Stimulated activated CD4-positive, alpha-beta T cell treated with anti-CD3 and anti-CD28 coated beads, Interleukin-15, amount 100 ng/mL, for 1 hour (primary cell): ENCODE measurements at places on chromosomes 1 and 21.

DNA sequence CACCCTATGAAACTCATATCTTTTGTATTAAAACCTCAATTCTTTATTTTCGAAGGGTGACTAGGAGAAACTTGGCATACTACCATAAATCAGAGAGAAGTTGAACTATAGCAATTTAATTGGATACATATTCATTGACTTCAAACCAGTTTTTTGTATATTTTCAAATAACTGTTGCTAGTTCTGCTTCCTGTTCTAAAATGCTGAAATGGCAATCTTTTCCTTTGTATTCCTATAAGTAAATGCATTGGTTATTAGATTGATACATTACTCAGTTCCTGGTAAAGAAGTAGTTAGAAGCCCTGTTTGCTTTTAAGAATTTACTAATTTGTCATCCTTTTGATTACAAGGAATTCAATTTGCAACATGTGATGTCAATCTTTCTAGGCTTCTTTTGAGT is 200.0 kb downstream of the DISC1 start:
- no peak for DNase-seq

- no peak for DNase-seq
Observed at GRCh38 chr1:242524571-242525359, at the start of gene PLD5. Gene PLD5, minus strand, starts transcription at chr1:242524697.

- DNase-seq: peak; percentile 36
Observed at GRCh38 chr1:225652729-225653462, at the start of gene ENAH. Gene ENAH, minus strand, starts transcription at chr1:225653123. Its CDS starts 433 bp downstream, at chr1:225652690.

GRCh38 chr1:69272684-69273083 is 295.0 kb upstream of the LRRC7 start:
- no peak for DNase-seq

DNA sequence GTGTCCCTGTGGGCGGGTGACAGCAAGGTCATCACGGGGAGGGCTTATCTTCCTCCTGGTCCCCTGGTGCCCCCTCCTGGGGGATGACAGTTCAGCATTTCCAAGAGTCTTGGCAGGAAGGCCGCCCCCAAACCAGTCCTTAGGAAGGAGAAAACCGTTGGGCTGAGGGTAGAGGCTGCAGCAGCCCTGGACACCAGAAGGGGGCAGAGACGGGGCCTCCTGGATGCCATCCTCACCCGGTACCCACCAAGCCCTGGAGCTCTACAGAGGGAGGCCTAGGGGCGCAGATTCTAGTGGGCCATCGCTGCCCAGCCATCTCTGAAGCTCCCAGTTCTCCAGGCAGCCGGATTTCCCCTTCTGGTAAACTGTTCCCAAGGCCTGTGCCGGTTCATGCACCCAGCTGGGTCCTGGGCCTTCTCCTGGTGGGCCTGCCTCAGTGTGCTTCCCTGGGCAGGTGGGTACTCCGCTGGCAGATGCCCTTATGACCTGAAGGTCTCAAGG is 14.8 kb upstream of the ZNF669 start:
- DNase-seq: no peak

DNA sequence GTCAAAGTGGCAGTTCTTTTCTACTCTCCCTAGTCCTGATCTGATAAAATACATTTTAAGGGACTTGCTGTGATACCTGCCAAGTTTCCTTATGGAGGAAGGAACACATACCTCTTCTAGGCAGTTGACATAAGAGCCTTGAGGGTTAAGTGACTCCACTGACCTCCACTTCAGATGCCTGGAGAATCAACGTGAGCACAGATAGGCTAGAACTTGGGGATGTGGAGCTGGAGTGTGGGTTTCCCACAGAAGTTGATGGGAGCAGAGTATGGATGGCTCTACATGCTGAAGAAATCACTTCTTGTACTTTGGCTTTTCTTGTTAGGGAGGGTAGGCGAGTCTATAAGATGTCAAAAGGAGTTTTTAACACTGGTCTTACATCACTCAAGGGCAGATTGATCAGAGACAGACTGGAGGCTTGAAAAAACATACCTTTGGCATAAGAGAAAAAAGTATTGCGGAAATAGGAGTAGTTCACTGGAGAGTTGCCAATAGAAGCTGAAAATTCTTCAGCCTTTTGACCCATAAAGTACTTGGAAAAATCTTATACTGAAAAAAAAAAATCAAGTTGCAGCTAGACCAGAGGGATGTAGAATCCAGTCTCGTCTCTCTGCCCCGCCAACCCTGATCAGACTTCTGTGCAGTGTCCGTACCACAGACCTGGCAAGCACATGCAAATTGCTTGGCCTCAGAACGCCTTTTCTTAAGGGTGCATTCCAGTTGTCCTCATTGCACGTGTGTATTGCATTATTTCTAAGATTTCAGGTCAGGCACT is 5.5 kb downstream of the RHOU start:
- DNase-seq: no peak

DNA sequence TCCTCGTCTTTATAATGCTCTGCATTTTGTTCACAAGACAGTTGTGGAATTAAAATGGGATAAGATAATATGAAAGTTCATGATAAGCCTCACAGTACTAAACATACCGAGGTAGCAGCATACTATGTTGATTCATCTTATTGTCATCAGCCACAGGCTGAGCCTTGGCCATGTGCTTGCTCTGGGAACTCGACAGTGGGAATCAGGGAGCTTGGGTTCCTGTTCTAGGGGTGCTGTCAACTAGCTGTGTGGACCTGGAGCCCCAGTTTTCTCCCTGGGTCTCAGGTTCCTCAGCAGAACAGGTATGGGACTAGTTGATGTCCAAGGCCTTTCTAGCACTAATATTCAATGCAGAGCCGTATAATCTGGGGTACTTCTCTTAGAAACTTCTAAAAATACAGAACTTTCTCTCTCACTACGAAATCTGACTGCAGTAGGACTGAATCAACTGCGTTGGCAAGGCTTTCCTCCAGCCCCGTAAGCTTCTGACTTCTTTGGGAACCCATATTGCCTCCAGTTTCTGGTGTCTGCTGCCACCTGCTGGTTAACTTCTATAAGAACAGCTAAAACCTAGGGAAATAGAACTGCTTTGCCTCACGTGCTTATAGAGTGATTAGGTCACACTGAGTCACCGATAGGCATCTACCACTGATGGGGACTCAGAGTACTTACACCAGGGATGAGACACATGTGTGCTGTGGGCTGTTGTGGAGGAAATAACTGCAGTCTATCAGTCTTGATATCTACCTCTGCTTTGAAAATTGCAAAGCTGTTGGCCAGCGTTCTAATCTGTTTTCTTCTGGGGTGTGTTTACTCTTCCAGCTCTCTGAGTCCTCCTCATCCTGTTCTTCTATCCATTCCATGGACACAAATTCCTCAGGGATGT is 110.9 kb downstream of the RGL1 start:
- DNase-seq: peak; percentile 50

- no peak for DNase-seq
Observed at GRCh38 chr21:35520302-35520701, 471.2 kb upstream of the RUNX1 start.

GRCh38 chr1:22507587-22507986 is 55.7 kb upstream of the EPHA8 start:
- no peak for DNase-seq

DNA sequence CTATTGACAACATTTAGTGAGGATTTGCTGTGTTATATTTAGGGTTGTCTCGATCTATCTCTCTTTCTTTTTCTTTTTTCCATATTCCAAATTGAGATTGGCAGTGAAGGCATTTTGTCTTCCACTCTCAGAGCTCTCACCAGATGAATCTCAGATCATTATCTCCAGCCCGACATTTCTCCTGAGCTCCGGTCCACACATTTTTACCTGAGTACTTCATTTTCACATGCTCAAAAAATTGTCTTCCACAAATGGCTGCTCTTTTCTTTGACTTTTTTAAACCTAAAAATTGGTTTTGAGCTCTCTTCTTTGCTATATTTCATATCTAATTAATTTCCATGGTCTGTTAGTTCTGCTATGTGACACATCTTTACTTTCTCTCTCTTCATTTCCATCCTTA is 56.9 kb upstream of the ASB17 start:
- no peak for DNase-seq

- DNase-seq: no peak
Observed at GRCh38 chr1:91476533-91477217, 24.0 kb upstream of the CDC7 start.

GRCh38 chr21:27589781-27590180 is 622.9 kb upstream of the ADAMTS5 start:
- no peak for DNase-seq

DNA sequence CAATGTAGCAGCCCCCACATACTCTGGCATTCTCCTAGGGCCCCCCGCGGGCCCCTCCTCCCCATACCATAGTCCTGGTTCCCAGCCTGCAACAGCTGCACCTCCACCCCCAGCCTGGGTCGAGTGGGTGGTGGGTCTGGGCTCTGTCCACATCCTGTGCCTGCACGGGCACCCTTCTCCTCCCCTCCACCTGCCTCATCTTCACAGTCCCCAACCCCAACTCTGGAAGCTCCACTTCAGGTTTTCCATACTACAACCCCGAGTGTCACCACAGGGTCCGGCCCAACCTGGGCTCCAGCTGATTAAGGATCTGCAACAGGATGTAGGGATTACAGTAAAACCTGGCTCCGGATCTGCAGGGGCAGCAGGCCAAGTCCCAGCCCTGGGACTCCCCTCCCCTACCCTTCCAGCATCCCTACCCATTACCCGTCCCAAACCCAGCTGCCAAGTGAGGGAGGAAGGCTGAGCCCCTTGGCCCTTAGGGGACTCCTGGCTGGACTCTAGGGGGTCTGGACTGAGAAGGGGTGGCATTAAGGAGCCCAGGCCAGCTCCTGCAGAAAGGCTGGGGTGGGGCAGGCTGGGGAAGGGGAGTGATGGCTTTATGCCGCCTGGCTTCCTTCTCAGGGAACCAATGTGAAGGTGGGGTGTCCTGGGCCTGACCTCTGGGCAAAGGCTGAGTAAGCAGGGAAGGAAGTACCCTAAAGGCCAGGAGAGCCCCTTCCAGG is 116.8 kb downstream of the CASZ1 start:
- DNase-seq: no peak

GRCh38 chr1:231626951-231627614 is 493 bp downstream of the DISC1 start:
- no peak for DNase-seq

- no peak for DNase-seq
Observed at GRCh38 chr1:168414914-168415313, 128.9 kb downstream of the XCL2 start.

GRCh38 chr1:42922687-42923366 is 35.8 kb downstream of the SLC2A1 start:
- DNase-seq: peak; percentile 27

- DNase-seq: no peak
Observed at GRCh38 chr1:12460121-12460520, 157.9 kb downstream of the DHRS3 start.

DNA sequence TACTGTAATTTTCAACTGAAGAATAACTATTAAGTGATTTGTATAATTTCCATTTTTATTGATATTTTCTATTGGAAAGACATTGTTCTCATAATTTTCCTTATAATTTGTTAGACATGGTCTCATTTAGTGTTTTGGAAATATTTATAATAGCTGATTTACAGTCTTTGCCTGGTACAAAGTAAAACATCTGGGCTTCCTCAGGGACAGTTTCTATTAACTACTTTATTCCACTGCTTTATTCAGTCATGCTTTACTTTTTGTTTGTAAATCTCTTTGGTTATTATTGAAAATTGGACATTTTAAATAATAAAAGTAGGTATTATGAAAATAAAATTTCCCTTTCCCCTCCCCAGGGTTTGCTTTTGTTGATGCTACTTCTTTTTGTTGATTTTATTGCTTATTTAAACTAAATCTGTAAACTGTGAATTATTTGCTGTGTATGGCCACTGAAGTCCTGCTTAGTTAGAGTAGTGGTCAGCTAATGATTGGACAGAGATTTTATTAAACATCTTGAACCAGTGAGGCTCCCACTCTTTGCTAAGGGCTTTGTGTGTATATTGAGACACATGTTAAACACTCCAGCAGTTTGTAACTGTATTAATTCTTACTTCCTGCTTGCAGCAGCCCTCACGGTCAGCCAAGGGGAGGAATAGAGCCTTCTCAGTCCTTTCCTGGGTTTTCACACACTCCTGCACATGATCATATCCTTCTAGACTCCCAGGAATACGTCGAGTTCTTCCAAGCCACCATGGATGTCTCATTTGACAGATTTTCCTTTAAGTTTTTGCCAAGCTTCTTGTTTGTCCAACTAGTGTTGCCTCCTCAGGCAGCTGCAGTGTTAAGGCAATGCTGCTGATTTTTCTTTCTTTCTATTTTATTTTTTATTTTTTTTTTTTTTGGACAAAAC is 994.6 kb upstream of the PRMT6 start:
- DNase-seq: no peak

DNA sequence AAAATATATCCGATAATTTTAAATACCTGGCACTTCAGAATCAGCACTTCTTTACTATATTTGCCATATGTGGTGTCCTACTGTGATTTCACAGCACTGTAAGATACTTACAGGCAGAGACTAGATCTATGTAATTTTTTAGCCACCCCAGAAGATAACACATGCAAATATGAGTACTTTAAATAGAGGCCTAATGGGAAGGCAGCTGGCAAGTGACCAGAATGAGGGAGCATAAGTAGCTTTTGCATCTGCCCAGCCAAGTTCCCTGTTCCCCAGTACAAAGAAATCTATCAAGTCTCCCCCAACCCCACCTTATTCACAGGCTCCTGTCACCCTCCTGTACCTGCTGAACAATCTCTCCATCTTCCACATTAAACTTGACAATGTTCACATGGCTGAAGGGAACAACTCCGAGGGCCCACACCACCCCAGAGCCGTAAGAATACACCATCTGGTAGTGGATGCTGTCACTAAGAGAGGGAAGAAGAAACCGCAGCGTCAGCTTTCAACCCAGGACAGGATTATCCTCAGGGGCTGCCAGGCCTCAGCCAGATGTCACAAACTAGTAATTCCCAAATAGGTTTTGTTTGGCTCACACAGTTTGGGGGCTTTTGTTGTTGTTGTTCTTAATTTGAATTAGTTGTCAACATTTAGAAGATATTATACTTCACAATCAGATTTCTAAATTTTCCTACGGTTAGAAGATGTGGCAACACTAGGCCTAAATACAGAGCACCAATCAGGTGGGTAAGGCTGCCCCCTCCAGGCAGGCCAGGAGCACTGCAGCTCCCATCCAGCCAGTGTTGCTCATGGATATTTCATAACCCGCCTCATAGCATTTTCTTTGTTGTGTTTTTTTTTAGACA is 10.4 kb downstream of the EMC1 start:
- DNase-seq: peak; percentile 30

- DNase-seq: no peak
Observed at GRCh38 chr1:74012583-74012982, 185.4 kb downstream of the LRRIQ3 start.

- DNase-seq: peak; percentile 53
Observed at GRCh38 chr1:162847839-162848453, 13.0 kb downstream of the CCDC190 start.

DNA sequence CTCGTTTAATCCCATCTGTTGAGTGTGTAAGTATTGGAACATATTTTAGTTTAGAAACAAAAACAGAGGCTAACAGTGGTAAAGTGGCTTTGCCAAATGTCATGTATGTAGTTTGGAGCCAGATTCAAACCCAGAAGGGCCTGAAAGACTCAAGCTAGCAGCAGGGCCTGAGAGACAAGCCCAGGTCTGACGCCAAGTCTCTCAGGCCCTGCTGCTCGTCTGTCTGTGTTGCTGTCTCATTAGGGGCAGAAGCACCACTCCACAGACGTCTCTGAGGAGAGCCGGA is 8.3 kb downstream of the CITED4 start:
- DNase-seq: no peak
